ENCODE measurements at places on chromosomes 16 and 17.

- DNase-seq = no peak
- no peaks in the 10 kb centered on the region for H3K36me3 ChIP-seq
- peaks cover 5% of the 10 kb centered on the region for H3K27me3 ChIP-seq
These were observed 162.6 kb upstream of the CDH13 start for GRCh38 chr16:82464187-82464586.

DNA sequence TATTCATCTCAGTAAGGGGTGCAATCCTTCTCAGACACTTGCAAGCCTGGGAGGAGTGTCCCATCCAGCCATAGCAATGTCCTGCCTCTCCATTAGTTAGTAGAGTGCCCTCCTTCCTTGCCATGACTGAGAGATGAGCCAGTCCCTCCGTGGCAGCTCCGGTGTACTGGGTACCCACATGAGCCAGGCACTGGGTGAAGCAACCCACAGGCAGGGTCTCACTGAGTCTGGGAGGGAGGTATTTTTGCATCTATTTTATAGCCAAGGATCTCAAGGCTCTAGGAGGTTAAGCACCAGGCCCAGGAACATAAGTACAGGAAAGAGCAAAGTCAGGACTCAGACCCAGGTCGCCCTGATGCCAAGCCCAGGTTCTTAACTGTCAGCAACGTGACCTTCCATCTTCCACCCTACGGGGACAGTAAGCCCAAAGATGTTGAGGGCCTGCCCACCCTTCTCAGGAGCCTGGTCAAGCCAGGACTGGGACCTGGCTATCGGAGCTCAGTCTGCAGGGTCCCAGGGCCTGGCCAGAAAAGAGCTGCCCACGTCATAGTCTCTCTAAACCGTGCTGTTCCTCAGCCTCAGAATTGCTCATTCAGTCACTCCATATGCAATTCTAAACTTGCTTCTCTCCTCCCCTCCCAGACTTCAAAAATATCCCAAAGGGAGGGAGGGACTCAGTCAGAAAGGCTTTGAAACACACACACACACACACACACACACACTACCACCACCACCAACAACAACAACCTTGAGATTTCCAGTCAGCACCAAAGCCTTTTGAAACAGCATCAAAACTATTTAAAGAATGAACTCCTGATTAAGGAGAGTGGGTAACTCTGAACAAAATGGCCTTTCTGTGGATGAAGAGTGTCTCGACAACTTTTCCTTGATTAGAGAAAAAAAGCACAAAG lies 16.6 kb downstream of the NOS2 start:
- peaks cover 22% of the 10 kb centered on the region for H3K27me3 ChIP-seq
- no peak for DNase-seq
- no peaks in the 10 kb centered on the region for H3K36me3 ChIP-seq
- peaks cover 8% of the 10 kb centered on the region for H3K4me1 ChIP-seq

DNA sequence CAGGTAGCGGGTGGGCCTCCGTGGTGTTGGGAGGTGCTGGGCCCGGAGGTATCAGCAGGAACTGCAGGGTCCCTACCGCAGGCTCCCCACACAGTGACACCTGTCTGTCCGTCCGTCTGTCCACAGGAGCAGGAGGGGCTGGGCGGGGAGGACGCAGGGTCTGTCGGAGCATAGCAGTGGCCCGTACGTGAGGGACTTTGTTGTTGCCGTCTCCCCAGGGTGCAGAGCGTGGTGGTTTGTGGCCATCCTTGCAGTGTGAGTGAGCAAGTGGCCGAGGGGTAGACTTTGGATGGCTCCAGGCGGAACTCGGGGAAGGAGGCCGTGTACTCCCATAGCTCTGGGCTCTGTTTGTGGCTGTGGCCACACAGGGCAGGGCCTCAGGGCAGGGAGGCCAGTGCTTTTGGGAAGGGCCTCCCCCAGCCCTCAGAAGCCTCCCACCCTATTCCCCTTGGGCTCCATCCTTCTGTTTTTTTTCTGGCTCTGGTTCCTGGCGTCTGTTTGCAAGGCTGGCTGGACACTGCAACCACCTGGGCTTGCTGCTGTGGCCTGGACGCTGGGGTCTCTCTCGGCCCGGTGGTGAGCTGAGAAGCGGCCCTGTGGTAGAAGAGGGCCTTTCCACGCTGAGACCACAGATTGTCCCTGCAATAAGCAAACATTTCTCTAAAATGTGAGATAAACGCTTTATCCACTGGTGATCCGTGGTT lies 41.0 kb upstream of the ZNF750 start:
- H3K4me1 ChIP-seq = peaks cover 17% of the 10 kb centered on the region
- no peak for DNase-seq
- peaks cover 16% of the 10 kb centered on the region for H3K36me3 ChIP-seq
- no peaks in the 10 kb centered on the region for H3K27me3 ChIP-seq
- no peak overlapping the region for H3K27ac ChIP-seq

GRCh38 chr17:67051155-67051538 lies 6.8 kb downstream of the CACNG1 start:
- no peak for DNase-seq
- no peaks in the 10 kb centered on the region for H3K4me1 ChIP-seq
- no peak overlapping the region for H3K27ac ChIP-seq
- H3K4me3 ChIP-seq = no peak overlapping the region

DNA sequence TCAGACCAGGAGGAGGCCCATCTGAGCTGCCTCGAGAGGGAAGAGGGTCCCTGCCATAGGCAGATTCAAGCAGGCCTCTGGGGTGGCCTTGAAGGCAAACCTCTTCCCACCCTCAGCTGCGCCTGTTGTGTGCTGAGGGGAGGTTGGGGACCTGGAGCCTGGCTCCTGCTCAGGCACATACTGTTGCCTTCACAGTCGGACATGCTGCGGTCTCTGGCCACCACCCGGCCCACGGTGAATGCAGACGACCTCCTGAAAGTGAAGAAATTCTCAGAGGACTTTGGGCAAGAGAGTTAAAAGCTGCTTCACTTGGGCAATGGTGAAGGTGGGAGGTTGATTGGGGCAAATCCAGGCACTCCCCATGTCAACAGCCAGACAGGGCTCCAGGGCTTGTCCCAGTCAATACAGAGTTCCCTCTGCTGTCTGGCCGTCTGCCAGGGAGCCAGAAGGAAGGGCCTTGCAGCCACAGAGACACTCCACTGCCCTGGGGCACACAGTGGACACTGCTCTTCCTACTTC lies 6.3 kb downstream of the PDF start:
- peaks cover 10% of the 10 kb centered on the region for H3K4me1 ChIP-seq
- H3K4me3 ChIP-seq = no peak overlapping the region
- H3K36me3 ChIP-seq = peaks cover 67% of the 10 kb centered on the region
- no peak for DNase-seq
- no peaks in the 10 kb centered on the region for H3K27me3 ChIP-seq

DNA sequence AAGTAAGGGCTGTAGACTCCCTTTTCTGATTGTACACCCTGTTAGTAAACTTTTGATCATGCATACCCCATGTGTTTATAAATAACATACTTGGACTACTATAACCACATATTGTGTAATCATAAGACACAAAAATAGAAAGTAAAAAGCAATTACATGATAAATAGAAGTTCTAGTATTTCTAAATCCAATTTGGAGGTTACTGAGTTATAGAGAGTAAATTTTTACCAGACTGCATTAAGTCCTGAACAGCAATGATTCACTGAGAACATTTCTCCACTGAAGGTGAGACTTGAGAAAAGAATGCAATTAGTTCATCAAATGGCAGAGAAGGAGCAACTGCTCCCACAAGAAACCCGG lies 7.7 kb upstream of the TBKBP1 start:
- no peak overlapping the region for H3K27ac ChIP-seq
- H3K27me3 ChIP-seq = no peaks in the 10 kb centered on the region
- DNase-seq = no peak
- peaks cover 14% of the 10 kb centered on the region for H3K36me3 ChIP-seq
- H3K4me3 ChIP-seq = no peak overlapping the region
- H3K4me1 ChIP-seq = no peaks in the 10 kb centered on the region

GRCh38 chr17:81843713-81844326 lies 9.0 kb upstream of the PPP1R27 start:
- H3K4me1 ChIP-seq = peaks cover 36% of the 10 kb centered on the region
- no peak for DNase-seq
- peaks cover 36% of the 10 kb centered on the region for H3K36me3 ChIP-seq
- no peak overlapping the region for H3K27ac ChIP-seq

DNA sequence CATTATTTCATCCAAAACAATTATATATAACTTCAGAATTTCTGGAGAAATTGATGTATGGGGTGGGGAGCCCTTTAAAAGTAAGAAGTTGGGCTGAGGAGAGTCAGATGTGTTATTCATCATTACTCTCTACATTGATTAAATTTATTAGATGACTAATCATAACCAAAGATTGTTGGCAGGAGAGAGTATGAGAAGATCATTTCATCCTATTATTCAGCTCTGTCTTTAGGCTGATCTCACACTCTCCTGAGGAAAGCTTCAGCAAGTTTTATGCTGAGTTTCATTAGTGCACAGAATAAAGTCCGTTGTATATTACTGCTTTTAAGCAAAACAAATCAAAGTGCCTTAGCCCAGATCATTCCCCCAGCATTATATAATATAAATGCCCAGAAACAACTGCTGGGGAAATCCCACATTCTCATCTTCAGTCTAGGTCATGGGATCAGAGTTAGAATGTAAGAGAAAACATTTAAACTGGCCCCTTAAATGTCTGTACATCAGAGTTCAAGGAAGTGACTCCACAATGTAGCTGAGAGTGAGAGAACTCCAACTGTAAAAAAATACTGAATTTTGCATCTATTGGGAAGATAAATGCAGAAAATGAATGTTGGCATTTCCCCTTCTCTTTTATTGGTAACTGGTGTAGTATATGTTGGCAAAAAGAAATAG lies 130.1 kb upstream of the HLF start:
- H3K36me3 ChIP-seq = no peaks in the 10 kb centered on the region
- H3K27ac ChIP-seq = no peak overlapping the region
- H3K27me3 ChIP-seq = no peaks in the 10 kb centered on the region
- no peaks in the 10 kb centered on the region for H3K4me1 ChIP-seq
- no peak overlapping the region for H3K4me3 ChIP-seq

- no peak for DNase-seq
- H3K27me3 ChIP-seq = no peaks in the 10 kb centered on the region
- H3K36me3 ChIP-seq = no peaks in the 10 kb centered on the region
- no peak overlapping the region for H3K27ac ChIP-seq
- H3K4me3 ChIP-seq = no peak overlapping the region
- H3K4me1 ChIP-seq = peaks cover 21% of the 10 kb centered on the region
These were observed 189.6 kb downstream of the MSI2 start for GRCh38 chr17:57445772-57446472.

- no peak for DNase-seq
- no peak overlapping the region for H3K4me3 ChIP-seq
- H3K36me3 ChIP-seq = peaks cover 22% of the 10 kb centered on the region
- peaks cover 4% of the 10 kb centered on the region for H3K4me1 ChIP-seq
These were observed 25.2 kb downstream of the NME3 start for GRCh38 chr16:1745900-1746692.

DNA sequence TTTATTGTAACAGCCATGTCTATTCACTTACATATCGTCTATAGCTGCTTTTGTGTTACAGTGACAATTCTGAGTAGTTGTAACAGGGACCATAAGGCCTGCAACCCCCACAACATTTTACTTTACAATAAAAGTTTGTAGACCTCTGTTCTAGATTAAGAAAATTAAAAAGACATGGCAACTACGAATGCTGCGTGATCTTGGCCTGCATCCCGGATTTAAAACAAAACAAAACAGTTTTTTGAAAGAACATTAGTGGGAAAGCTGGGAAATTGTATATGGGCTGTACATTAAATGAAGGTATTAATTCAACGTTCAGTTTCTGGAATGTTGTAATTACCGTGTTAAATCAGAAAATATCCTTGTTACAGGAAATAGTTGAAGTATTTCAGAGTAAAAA lies 64.1 kb downstream of the RMI2 start:
- no peaks in the 10 kb centered on the region for H3K4me1 ChIP-seq
- no peak overlapping the region for H3K27ac ChIP-seq
- H3K4me3 ChIP-seq = no peak overlapping the region
- no peak for DNase-seq
- peaks cover 8% of the 10 kb centered on the region for H3K27me3 ChIP-seq

- H3K4me3 ChIP-seq = no peak overlapping the region
- DNase-seq = no peak
- no peak overlapping the region for H3K27ac ChIP-seq
- no peaks in the 10 kb centered on the region for H3K36me3 ChIP-seq
- H3K27me3 ChIP-seq = peaks cover 6% of the 10 kb centered on the region
- H3K4me1 ChIP-seq = no peaks in the 10 kb centered on the region
These were observed 66.5 kb downstream of the ATP2C2 start for GRCh38 chr16:84434800-84435199.

DNA sequence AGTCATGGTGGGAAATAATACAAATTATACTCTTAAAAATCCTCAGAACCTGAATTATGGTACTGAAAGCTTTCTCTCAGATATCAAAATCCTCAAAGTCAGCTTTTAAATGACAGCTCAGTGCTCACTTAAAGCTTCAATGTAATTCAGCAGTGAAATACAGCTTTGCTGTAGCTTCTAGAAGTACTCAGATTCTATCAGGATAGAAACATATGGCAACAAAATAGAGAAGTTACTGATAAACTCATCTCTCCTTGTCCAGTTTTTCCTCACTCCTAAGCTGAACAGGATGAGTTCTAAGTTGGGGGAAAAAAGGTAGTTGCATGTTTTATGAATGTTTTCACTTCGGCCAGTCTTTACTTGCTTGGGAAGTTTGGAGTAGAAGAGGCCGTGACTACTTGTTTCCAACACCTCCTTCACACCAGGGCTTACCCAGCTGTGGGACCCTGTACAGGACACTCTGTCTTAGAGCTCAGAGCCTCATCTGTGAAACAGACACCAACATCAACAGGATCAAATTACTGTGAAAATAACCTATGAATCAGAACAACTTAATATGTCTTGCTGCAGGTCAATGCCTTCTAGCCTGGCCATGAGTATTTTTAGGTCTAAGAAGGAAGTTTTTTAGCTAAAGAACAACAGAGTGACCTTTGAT lies 30.2 kb downstream of the OGFOD1 start:
- peaks cover 13% of the 10 kb centered on the region for H3K36me3 ChIP-seq
- H3K27ac ChIP-seq = no peak overlapping the region
- no peak overlapping the region for H3K4me3 ChIP-seq
- DNase-seq = no peak
- no peaks in the 10 kb centered on the region for H3K27me3 ChIP-seq
- peaks cover 10% of the 10 kb centered on the region for H3K4me1 ChIP-seq

- H3K4me3 ChIP-seq = no peak overlapping the region
- H3K36me3 ChIP-seq = no peaks in the 10 kb centered on the region
- no peak overlapping the region for H3K27ac ChIP-seq
These were observed 2.3 kb downstream of the RPRML start for GRCh38 chr17:46976626-46977270.

Measured in keratinocyte (primary cell).